ENCODE measurements at places on chromosomes 11 and 22.

DNA sequence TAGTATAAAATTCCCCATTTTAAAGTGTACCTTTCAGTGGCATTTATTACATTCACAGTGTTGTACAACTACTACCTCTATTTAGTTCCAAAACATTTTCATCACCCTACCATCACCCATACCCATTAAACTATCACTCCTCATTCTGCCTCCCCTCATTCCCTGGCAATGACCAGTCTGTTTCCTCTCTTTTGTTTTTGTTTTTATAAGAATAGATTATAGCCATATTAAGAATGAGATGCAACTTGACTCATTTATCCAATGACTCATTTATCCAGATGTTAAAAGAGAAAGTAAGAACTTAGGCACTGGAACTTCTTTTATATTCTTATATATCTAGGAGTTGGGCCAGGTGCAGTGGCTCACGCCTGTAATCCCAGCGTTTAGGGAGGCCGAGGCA, 156.3 kb downstream of the FAT3 start:
- no peak for DNase-seq

GRCh38 chr22:47442821-47443220, 680.4 kb downstream of the TBC1D22A start:
- no peak for DNase-seq

- DNase-seq, result no peak
Measured at GRCh38 chr11:120675171-120675570, 163.6 kb downstream of the GRIK4 start.

DNA sequence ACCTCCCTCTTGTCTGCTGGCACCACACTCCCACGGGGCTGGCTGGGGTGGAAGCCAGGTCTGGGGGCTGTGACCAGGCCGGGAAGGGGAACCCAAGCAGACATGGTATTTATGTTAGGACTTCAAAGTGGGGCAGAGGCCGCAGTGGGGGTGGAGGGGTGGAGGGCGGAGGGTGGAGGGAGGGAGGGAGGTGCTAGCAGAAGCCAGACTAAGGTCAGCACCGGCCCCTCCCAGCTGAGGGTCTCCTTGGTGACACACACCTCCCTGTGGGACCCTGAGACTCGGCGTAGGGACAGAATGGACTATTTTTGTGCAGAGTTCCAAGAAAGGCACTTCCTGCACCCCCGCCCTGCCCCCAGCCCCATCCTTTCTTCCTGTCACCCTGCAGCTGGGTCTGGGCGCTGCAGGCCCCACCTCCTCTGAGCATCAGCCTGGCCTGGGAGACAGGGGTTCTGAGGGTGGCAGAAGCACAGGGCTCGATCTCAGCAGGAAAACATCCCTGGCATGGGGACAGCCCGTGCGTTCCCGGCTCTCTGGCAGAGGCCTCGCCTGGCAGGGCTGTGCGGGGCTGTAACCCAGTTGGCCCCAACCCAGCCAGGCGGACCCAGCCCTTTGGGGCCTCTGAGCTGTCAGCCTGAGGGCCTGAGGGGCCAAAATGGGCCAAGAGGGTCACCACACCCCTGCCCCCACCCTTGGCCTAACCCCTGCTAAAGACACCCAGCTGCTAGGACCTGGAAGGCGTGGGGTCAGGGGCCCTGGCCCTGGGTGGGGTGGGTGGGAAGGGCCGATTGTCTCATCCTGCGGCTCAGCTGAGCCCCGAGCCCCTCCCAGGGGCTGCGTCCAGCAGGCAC, 9.6 kb upstream of the CD248 start:
- peak; percentile 57 for DNase-seq

- DNase-seq, result no peak
Measured at GRCh38 chr22:46792061-46792796, 29.8 kb downstream of the TBC1D22A start.

GRCh38 chr11:101129203-101129943, at the start of gene PGR:
PGR (minus strand) TSS chr11:101129813; CDS start chr11:101129070, 743 bp downstream.
- DNase-seq, result no peak

DNA sequence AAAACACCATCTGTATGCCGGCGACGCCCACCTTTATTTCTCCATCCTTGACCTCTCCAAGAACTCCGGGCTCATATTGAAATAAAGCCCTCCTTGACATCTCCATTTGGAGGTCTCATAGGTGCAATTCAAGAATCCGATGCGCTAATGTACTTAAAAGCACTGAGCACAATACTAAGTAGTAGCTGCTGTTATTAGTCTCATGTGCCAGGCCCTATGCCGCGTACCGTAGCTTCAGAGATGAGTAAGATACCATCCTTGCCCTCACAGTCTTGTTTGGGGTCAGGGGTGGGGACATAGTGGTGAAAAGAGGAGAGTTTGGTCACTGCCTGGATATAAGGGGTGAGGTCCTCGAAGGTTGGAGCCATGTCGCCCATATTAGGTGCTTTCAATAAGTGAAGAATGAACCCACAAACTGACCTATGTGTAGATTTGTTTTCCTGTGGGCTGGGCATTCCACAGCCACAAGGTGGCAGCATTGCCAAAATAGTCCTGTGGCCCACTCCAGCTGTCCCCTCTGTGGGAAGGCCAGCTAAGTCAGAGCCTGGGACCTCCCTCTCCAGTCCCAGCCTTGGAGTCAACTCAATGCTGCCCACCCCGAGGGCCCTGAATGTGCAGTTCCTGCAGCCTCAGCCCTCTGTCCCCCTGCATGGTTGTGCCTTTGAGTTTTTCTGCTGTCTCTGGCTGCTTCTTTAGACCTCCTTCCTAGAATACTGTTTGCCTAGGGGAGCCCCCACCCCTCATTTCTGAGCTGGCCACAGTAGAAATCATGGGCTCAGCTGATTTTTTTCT, 6.5 kb downstream of the DCPS start:
- DNase-seq, result peak; percentile 62

All from CD4-positive, alpha-beta T cell treated with Interleukin-15 for 1 hour (primary cell).